Activated CD8-positive, alpha-beta memory T cell treated with anti-CD3 and anti-CD28 coated beads for 1 hour (primary cell): ENCODE measurements at places on chromosomes 3 and 15.
A peak's percentile ranks its signal among the peaks of the same experiment; 100 is the strongest.

DNA sequence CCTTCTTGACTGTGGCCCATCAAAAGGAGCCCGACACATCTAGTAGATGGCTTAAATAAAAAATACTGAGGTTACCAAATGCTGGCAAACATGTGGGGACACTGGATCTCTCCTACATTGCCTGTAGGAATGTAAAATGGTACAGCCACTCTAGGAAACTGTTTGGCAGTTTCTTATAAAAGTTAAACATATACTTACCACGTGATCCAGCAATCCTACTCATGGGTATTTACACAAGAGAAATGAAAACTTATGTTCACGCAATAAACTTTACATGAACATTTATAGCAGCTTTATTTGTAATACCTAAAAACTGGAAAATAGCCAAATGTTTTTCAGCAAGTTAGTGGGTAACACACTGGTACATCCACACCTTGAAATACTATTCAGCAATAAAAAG lies 9.1 kb downstream of the ZBTB38 start:
- no peak for DNase-seq

DNA sequence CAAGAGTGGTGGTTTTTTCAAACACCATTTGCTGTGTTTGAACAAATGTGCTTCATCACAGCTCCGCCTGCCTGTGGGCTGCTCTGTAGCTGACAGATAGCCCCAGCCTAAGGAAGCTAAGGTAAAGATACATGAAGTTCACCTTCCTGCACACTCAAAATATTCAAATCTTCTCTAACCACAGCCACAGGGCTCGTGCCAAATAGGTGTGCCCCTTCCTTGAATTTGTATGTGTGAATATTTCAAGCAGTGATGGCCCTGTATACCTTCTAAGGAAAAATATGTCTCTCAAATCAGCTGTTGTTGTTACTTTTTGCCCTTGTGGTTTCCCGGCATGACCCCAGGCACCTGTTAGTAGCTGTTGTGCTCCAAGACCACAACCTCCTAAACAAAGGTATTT lies 92.8 kb downstream of the CCNL1 start:
- no peak for DNase-seq

DNA sequence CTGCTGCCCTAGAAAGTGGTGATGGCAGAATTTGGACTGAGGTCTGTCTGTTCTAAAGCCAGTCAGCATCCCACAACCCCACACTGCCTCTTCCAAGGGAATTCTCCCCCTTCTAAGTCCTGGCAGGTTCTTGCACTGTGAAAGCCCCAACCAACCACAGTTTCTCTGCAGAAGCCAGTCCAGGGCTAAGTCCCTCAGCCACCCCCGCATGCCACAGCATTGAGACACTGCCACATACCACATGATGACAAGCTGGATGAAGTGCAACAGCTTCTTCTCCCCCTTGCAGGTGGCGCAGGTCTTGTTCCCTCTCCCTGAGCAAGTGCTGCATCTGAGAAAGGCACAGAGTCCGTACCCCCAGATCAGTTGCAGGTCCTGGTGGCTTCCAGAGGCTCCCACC lies 18.6 kb downstream of the SSUH2 start:
- no peak for DNase-seq

GRCh38 chr3:64186667-64187064 lies 38.6 kb downstream of the PRICKLE2 start:
- no peak for DNase-seq

GRCh38 chr3:72482589-72483321 lies 365.5 kb downstream of the SHQ1 start:
- DNase-seq, result peak; percentile 38

GRCh38 chr3:50174947-50175524 lies 16.4 kb upstream of the GNAT1 start:
- DNase-seq, result no peak

- DNase-seq, result no peak
Measured at GRCh38 chr3:58473275-58473674, 18.6 kb upstream of the KCTD6 start.

DNA sequence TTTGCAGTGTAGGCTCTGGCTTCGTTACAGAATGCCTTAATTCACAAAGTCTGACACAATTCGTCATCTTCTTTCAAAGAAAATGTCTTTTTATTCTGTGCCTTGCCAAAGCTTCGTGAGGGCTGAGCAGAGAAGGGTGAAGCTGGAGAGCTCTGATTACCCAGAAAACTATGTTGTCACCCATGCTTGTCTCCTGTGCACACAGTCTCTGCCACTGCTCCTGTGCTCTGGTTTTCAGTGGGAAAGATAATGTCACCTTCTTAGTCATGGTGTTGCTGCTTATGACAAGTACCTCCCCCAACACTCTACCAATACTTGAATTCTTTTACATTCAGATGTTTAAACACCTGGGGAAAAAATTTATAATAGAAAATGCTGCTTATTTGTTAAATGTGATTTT lies 509.2 kb upstream of the GRM7 start:
- no peak for DNase-seq
